Stomach (tissue), 19 donors: ENCODE measurements at places on chromosomes 6 and 20. TPM values are rescaled to one million over a fixed set of nuclear protein-coding genes. Genes with fewer than 3 reads are reported as not detected.

The PRL gene
- not detected for total RNA-seq

The RAB23 gene
- 23.8 TPM for total RNA-seq

The GOPC gene
- 49.4 TPM for total RNA-seq

The AARS2 gene
- total RNA-seq: 11.9 TPM

DNA sequence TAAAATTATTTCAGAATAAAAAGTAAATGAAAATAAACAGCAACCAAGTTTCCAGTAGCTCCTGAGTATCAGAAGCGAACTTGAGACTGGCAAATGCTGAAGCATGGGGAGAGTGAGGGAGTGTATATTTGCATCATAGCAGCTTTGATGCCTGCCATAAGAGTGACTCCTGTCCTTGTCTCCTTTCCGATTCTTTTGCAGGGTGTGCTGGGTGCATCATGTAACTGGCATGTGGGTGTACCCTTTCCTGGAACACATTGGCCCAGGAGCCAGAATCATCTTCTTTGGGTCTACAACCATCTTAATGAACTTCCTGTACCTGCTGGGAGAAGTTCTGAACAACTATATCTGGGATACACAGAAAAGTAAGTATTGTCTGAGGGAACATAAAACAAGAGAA, 117.4 kb downstream of the ADAT2 start:
- no peak overlapping the region for H3K27ac ChIP-seq
- H3K27me3 ChIP-seq: no peaks in the 10 kb centered on the region
- H3K4me1 ChIP-seq: no peaks in the 10 kb centered on the region
- no peak for DNase-seq

- peak overlapping the region; percentile 13 for H3K27ac ChIP-seq
- no peak overlapping the region for H3K4me3 ChIP-seq
- DNase-seq: no peak
- H3K4me1 ChIP-seq: no peaks in the 10 kb centered on the region
- H3K36me3 ChIP-seq: no peaks in the 10 kb centered on the region
- no peaks in the 10 kb centered on the region for H3K27me3 ChIP-seq
These were observed 20.2 kb upstream of the CD2AP start for GRCh38 chr6:47457370-47457769.
